ENCODE measurements at places on chromosomes 2 and 18. TPM values are rescaled to one million over a fixed set of nuclear protein-coding genes. Genes with fewer than 3 reads are reported as not detected.

Gene SCN3A
- total RNA-seq: 0.95 TPM

Gene IWS1
- total RNA-seq: 53.0 TPM

Gene FAHD2B
- 34.2 TPM for total RNA-seq

Gene NEB
- total RNA-seq: 0.87 TPM

Gene GMPPA
- 22.9 TPM for total RNA-seq

Gene LYG1
- total RNA-seq: 0.57 TPM

Gene SERPINB11
- total RNA-seq: not detected
